ENCODE measurements at places on chromosomes 2 and 18.

- no peak for DNase-seq
- H3K27me3 ChIP-seq = peaks cover 22% of the 10 kb centered on the region
- no peak overlapping the region for H3K27ac ChIP-seq
- no peak overlapping the region for H3K4me3 ChIP-seq
Observed at GRCh38 chr2:98935111-98935770, 784 bp downstream of the CRACDL start.

- no peaks in the 10 kb centered on the region for H3K27me3 ChIP-seq
- peak overlapping the region; percentile 17 for H3K4me3 ChIP-seq
- H3K36me3 ChIP-seq = no peaks in the 10 kb centered on the region
Observed at GRCh38 chr2:160474319-160474645, 19.3 kb downstream of the RBMS1 start.

- H3K4me3 ChIP-seq = no peak overlapping the region
- H3K27me3 ChIP-seq = no peaks in the 10 kb centered on the region
- DNase-seq = no peak
- H3K36me3 ChIP-seq = no peaks in the 10 kb centered on the region
- H3K27ac ChIP-seq = peak overlapping the region; percentile 5
Observed at GRCh38 chr2:147499785-147500184, 345.0 kb upstream of the ACVR2A start.

DNA sequence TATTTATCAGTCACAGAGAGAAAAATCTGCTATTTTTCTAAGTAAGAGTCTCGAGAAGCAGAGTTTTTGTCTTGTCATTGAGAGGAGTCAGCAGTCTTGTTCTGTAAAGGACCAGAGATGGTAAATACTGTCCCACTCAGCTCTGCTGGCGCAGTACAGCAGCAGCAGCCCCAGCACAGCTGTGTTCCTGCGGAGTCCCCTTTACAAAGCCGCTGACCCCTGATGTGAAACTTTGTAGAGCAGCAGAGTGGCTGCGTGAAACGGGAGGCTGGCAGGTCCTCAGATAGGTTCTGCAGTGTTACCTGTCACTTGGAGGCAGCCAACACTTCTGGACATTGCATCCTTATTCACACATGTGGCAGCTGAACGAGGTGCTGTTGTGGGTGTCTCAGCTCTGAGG is 45.2 kb downstream of the TMEM185B start:
- no peaks in the 10 kb centered on the region for H3K27me3 ChIP-seq
- peak overlapping the region; percentile 72 for H3K27ac ChIP-seq
- H3K4me3 ChIP-seq = no peak overlapping the region
- peaks cover 67% of the 10 kb centered on the region for H3K4me1 ChIP-seq

DNA sequence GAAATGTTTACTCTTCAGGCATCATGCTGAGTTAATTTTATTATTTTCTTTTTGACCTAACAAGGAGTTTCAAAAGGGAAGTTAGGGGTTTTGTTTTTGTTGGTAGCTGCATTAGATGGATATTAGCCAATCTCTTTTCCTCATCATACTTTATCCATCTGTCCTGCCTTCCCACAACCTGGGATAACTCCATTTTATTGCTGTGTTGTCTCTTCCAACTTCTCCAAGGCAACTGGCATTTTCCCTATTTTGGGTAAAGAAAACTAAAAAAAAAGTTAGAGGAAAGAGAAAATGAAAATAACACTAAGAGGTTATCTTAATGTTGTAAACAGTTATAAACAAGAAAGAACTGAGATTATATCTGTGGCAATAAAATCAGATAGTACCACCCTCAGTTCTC is 147.0 kb downstream of the PID1 start:
- no peak overlapping the region for H3K27ac ChIP-seq
- no peaks in the 10 kb centered on the region for H3K4me1 ChIP-seq
- no peaks in the 10 kb centered on the region for H3K36me3 ChIP-seq
- H3K4me3 ChIP-seq = no peak overlapping the region
